ENCODE measurements at places on chromosomes 6 and 20.

DNA sequence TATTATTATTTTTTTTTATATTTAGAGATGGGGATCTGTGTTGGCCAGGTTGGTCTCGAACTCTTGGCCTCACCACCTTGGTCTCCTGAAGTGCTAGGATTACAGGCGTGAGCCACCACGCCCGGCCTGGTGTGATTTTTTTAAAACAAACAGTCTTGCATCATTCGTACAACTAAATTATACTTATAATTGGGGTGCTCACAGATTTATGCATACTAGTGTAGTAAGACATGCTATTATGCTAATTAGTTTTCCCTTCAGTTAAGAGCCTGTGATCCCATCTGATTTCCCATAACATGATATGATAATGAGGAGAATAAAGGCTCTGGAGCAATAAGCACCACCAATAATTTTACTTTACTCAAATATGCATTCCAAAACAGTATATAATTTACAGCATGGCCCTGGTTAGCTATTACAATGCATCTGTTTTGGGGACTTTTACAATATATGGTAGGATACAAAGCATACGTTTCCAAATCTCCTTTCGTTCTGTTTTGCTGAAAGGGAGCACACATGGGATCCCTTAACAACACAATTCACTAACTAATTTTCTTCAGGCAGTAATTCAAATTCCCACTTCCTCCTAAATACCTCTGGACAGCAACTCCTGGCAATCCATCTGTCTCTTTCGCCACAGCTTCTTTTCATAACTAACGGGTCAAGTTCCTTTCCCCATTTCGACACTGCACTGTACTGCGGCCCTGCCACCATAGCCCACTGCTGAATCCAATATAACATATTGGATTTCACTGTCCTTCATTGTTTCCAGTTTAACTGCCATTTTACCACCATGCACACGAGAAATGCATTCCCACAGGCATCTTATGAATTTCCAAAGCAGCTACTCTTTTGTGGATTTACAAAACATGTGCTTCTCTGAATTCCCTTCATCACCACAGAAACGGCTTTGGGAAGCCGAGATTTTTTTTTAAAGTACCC is 1.7 kb downstream of the NUDT3 start:
- DNase-seq = peak; percentile 19

DNA sequence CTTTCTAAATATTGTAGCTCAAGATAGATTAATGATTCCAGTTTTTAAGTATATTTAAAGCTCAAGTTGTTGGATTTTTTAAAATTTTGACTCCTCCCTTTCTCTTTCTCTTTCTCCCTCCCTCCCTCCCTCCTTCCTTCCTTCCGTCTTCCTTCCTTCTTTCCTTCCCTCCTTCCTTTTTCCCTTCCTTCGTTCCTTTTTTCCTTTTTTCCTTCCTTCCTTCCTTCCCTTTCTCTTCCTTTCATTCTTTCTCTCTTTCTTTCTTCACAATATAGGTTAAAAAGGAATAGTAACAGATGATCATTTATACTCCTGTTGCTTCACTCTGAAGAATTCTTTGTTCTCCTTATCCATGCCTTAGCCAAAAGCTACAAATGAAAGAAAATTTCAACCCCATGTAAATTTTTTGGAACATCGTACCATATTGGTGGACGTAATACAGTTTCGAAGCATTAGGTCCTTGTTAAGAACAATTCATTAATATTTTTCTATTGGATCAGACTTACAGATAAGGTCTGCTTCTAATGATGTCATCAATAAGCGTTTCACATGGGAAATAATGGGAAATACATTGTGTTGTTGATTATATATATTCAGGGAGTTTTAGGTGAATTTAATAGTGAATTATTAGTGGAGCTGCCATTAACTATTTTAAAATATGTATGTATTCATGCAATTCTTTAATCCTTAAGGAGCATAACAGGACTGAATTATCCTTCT is 139.6 kb upstream of the SLC35B3 start:
- no peak for DNase-seq

GRCh38 chr6:7238900-7239589 is 74.0 kb downstream of the SSR1 start:
- DNase-seq = peak; percentile 84

DNA sequence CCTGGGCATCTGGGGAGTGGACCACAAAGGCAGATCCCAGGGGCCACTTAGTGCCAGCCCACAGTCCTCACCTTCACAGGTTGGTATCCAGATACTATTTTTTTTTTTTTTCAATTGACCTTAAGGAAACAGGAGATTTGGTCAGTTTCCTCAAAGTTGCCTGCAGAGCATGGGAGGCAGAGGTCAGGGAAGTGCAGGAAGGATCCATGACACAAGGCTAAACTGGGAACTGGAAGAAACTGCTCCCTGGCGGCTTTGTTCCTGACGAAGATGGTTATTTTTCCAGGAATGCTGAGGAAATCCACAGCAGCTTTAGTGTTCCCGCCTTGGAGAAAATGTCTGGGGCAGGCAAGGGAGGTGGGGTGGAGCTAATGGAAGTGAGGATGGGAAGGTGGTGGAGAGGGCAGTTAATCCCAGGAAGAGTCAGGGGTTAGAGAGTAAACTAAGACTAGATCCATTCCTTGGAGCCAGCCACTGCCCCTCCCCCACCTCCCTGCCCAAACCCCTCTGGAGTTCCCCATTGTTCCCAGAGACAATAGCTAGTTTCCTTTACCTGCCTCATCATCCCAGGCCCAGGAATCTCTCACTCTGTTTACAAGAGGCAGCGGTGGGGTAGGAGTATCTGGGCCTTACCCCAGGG is 14.3 kb upstream of the MYMX start:
- no peak for DNase-seq

DNA sequence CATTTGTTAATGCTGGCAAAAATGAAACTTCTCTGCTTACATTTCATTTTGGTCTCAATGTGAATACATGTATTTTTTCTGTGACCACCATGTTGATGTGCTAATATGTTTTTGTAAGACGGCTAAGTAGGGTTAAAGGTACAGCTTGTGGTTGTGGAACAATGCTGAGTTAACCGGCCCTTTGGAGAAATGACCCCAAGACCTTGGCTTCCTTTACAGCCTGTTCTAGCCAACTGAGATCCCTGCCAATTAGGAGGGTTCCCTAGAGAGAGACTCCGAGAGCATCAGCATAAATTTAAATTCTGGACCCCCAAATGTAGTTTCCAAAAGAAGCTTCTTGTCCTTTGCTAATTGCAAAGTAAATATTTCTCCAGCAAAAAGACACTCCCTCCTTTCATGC is 44.4 kb downstream of the RSPO3 start:
- DNase-seq = no peak

DNA sequence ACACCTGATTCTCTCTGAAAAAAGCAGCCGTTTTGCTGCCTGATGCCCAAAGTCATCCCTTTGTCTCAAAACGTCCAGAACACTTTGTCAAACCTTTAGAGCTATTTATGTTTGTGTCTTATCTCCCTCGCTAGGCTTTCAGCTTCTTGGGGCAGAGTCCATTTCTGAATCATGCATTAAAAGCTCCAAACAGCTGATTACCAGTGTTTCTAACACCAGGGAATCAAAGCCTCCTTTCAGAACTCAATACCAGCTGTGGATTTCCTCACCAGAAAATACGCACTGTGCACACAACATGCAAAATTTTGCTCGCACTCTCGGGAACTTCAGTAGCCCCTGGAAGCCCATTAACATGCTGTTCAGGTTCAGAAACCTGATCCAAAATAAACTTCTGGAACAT is 333.3 kb downstream of the HACE1 start:
- no peak for DNase-seq

GRCh38 chr6:11067348-11067747 is 23.2 kb upstream of the ELOVL2 start:
- no peak for DNase-seq

DNA sequence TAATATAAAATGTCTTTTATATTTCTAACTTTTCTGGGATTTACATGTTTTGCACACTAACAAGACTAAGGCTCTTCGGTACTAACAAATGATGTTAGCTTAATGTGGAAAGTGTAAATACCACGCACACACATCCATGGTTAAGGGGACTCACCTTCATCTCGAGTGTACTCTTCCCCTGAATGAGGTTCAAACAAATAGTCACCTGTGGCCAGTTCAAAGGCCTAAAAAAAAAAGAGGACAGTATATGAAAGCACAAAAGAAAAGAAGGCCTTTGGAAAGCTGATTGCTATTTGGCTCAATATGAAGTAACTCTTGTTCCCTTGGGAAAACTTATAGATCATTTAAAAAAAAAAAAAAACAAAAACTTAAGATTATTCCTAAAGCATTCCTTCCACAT is 37.2 kb downstream of the LHFPL5 start:
- no peak for DNase-seq

GRCh38 chr6:144607998-144608735 is 323.0 kb downstream of the UTRN start:
- no peak for DNase-seq

DNA sequence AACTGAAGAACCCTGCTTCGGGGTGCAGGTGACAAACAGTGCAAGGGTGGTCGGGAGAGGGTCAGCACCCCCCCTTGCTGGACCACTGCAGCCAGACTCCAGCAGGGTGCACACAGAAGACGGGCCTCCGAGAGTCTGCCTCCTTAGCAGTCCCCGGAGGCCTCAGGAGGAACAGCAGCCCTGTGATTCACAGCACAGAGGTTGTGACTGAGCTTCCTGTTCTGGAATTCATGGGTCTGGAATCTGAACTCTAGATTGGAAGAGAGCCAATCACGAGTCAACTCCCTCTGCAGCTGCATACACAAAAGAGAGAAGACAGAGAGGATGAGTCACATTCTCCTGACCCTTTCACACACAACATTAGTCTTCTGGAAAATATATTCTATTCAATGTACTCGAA is 249.0 kb upstream of the OPRM1 start:
- peak; percentile 2 for DNase-seq

GRCh38 chr20:15625981-15626380 is 947.3 kb downstream of the KIF16B start:
- no peak for DNase-seq

DNA sequence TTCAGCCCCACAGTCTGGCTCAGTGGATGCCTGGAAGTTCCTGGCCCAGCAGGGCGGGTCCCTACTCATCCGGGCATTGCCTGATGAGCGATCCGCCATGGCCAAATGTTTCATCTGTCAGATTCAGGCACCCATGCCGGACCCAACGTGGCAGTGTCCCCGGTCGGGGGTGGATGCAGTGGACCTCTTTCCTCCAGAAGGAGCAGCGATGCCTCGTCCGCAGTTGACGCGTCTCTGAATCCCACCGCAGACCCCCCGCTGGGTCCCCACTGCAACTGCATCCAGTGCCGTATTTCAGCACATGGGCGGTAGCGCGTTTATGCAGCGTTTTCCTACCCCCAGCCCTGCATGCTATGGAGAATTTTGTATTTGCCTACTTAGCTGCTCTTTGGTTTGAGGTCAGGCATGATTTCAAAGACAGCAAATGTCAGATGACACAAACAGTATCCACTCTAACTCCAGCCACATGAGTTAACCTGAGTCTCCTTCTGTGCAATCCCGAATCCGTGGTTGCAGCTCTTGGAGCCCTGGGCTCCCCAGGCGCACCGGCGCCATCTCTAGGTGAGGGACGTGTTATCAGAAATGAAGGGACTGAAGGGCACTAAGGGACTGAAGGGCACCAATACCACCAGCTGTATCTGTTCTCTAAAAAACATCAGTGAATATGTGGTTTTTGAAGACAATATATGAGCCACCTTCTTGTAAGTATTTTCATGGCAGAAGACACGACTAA is 72.6 kb upstream of the THBS2 start:
- DNase-seq = no peak

DNA sequence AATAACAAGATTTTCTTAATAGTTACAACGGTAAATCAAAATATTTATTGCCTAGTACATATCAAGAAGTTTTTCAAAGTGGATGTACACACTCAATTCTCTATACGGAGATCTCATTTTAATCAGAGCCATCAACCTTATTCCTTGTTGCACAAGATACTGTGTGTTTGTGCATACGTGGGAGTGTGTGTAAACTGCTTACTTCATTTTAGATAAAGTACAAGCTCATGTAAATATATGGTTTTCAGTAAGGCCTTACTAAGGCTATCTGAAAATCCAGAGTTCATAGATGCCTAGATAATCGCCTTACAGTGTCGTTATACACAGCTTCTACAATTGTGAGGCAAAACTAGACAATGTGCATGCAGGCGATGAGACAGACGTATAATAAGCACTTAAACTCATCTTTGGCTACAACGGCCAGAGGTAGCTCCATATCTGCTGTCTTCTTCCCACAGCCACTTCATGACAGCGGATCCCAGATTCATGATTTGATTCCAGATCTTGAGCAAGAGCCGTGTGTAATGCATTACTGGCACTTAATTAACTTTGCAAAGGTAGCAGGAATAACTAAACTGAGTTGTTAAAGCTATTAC is 2.5 kb downstream of the PERP start:
- no peak for DNase-seq

DNA sequence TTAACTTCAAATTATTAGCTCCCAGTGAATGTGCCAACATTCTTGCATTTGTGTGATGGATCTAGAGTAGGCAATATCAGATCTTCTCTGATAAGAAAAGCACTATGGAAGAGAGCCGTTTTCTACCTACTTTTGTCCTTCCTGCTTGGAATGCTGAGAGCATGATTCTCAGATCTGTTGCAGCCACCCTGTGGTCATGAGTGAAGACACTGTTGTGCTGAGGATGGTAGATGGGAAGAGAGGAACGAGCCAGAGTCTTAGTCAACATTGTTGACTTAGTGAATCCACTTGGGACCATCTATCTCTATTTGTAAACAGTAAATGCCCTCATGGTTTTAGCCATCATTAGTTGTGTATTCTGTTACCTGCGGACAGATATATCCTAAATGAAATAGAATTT is 202.6 kb downstream of the CD109 start:
- DNase-seq = no peak

GRCh38 chr20:48458601-48459385 is 369.0 kb downstream of the PREX1 start:
- DNase-seq = no peak

- peak; percentile 54 for DNase-seq
These were observed 66.6 kb upstream of the CCDC167 start for GRCh38 chr6:37566111-37566949.

DNA sequence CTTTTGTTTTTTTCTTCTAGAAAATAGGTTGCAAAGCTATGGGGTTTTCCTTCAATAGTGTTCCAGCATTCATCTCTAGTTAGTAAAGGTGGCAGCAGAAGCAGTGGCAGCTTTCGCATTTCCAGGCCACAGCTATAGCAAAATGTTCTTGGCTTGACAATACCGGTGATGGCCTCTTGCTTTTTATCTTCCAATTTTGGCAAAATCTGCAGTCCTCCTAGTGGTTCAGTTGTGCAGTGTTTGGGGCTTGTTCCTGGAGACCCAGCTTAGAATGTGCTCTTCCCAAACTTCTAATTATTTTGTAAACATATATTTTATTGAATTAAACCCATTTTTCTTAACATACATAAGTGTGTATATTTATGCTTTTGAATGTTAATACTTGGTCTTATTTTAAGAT is 370.6 kb upstream of the MAN1A1 start:
- peak; percentile 71 for DNase-seq

- no peak for DNase-seq
These were observed 11.2 kb downstream of the BCL2L1 start for GRCh38 chr20:31711179-31712111.

DNA sequence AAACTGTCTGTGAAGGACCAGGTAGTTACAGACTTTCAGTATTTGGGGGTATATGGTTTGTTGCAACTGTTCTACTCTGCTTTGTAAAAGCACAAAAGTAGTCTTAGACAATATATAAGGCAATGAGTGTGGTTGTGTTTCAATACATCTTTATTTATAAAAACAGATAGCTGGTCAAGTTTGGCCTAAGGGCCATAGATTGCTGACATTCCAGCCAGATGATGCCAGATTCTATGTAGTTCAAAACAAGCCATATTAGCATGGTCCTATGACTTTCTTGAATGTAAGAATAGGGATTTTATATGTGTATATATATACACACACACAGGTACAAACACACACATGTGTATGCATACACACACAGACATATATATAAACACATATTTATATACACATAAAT is 201.8 kb downstream of the GRIK2 start:
- DNase-seq = no peak

Measured in common myeloid progenitor, CD34-positive (primary cell).